ENCODE measurements at places on chromosomes 6 and 20.
A peak's percentile ranks its signal among the peaks of the same experiment; 100 is the strongest.

DNA sequence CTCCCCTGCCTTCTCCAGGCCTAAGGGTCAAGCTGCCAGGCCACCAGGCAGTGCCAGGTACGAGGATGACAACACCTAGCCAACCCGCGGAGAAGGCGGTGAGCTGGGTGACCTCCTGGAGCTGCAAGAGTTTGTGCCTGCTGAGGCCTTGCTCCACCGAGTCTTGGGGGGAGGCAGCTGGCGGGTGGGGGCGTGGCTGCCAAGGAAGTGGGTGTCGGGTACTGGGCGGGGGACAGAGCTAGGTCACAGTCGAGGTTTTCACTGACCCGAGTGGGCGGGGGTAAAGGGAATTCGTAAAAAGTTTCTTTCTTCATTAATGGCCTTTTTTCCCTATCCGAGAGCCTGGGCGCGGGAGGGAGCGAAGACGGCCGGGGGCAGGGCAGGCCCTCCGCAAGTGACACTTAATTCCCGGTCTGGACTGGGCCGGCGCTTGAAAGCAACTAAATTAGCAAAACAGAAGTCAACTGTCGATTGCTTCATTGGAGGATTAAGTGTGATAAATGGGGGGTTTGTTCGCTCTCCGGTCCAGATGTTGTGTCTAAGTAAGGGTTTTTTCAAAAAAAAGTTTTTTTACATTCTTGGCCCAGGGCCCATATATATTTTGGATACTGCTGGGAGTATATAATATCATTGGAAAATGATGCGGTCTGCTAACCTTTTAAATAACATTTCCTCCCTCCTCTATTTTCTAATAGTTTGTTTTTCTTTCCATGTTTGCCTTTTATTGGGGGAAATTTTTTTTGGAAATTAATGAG lies 43.1 kb upstream of the FOXP4 start:
- no peak for DNase-seq

- DNase-seq, result no peak
Observed at GRCh38 chr6:132236744-132237143, 164.5 kb downstream of the MOXD1 start.

GRCh38 chr20:54103067-54103761 lies 32.8 kb upstream of the BCAS1 start:
- DNase-seq, result peak; percentile 78

GRCh38 chr6:105209950-105210706 lies 30.3 kb upstream of the POPDC3 start:
- DNase-seq, result no peak

- no peak for DNase-seq
Observed at GRCh38 chr6:84772428-84773132, 8.2 kb upstream of the TBX18 start.

DNA sequence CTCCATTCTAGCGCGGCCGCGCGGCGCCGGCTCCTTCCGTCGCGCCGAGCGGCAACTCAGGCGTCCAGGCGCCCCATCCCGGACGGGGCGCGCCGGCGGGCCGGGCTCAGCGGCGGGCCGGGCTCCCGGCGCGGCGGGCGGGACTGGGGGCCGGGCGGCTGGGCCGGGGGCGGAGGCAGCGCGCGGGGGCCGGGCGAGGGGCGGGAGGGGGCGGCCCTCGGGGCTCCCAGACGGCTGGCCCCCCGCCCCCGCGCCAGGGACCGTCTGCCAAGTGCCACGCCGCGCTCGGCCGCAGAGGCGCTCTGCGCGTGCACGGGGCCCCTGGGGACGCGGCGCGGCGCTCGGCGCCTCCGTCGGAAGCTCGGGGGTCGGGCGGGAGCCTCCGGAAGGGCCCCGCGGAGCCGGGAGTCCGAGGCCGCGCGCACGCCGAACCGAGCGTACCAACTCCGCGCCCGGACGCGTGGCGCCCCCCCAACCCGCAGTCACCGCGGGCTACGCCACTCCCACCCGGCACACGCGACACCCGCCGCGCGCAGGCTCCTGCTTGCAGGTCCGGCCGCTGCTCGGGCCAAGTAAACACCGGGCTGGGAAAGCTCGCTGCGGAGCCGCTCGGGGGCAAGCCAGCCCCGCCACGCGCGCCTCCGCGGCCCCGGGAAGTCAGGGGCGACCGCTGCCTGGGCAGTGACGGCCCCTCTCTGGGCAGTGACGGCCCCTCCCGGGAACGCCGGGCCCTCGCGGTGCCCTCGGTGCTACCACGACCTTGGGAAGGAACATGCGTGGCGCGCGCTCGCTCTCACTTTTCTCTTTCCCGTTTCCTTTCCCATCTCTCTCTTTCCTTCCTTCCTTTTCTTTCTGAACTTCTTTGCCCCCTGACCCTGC lies at the start of gene PREX1:
Gene PREX1 (minus strand): TSS at position 145 of the 879 bp plus-strand sequence. CDS start 139 bp downstream, at position 6.
- DNase-seq, result peak; percentile 97

DNA sequence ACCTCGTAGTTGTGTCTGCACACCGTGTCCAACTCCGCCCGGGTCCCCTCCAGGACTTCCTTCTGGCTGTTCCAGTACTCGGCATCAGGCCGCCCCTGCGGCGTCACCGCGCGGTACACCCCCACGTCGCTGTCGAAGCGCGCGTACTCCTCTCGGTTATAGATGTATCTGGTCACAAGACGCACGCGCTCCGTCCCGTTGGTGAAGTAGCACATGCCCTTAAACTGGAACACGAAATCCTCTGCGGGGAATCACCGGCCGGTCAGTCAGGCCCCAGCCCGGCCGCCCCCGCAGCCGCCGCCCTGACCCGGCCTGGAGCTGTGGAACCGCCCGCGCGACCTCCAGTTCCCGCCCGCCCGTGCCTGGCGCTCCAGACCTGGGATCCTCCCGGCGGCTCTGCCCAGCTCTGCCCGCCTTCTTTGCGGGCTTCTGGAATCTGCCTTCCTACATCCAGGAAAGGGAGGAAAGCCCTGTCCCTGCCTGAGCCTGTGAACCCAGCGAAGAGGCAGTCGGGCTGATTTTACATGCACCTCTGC lies 1.6 kb downstream of the HLA-DQB1 start:
- DNase-seq, result peak; percentile 83

GRCh38 chr20:12113468-12114371 lies 196.0 kb downstream of the BTBD3 start:
- no peak for DNase-seq

GRCh38 chr20:12455148-12455547 lies 537.5 kb downstream of the BTBD3 start:
- DNase-seq, result no peak

GRCh38 chr6:16591396-16592222 lies 169.7 kb downstream of the ATXN1 start:
- DNase-seq, result peak; percentile 87

- DNase-seq, result no peak
Observed at GRCh38 chr20:21340991-21341697, 38.0 kb downstream of the XRN2 start.

GRCh38 chr6:162976141-162976540 lies 248.4 kb downstream of the PACRG start:
- no peak for DNase-seq

- no peak for DNase-seq
Observed at GRCh38 chr6:18034798-18035202, 47.4 kb upstream of the KIF13A start.

Data from GM12865 (cell line).